PC-9 (cell line): ENCODE measurements at places on chromosomes 5 and 9.

GRCh38 chr5:166441-167372 is 24.6 kb upstream of the LRRC14B start:
- DNase-seq: no peak

DNA sequence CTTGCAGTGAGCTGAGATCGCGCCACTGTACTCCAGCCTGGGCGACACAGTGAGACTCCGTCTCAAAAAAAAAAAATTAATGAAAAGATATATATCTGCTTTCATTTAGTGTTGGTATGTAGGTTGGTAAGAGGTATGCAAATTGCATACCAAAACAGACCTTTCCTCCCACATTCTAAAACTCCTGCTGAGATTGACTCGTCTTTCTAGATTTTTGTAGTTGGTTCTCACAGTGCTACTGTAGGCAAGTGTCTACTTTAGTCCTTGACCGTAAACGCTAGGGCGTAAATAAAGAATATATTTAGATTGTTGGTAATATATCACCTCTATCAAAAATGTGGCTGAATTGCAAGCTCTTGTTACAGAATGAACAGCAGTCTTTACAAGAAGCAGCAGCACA is 445.9 kb downstream of the CHSY3 start:
- no peak for DNase-seq

DNA sequence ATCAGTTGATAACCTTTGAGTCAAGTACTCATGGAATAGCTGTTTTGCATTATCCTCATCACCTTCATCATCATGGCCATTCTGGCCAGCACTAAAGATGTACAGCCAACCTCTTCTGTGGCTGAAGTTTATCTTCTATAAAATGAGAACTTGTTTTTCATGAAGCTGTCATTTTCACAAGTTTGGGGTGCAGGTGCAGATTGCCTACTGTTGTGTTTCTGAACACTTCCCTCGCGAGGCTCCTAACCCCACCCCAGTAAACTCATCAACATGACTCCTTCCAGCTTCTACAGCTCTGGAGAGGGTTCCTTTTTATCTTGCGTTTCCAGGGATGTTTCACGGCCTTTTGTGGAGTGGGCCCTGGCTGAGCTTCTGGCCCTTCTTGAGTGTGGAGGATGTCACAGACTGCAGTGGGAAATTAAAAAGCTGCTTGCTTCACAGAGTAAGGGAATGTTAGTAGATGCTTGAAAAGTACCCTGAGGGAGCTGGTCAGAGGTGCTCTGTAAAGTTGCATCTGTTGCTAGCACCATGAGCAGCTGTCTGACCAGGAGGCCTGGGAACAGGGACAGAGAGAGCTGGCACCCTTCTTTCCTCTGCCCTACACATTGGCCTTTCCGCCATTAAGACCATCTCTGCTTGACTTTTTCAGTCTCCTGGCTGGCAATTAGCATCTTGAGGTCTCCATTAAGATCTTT is 24.9 kb downstream of the SYK start:
- DNase-seq: no peak

GRCh38 chr5:119340597-119341218 is 15.1 kb upstream of the TNFAIP8 start:
- no peak for DNase-seq

GRCh38 chr5:77518304-77518703 is 26.2 kb upstream of the WDR41 start:
- no peak for DNase-seq

GRCh38 chr9:35161713-35162604 is at the start of gene UNC13B:
Gene UNC13B, plus strand, starts transcription at chr9:35162009. Its CDS starts 275 bp downstream, at chr9:35162284.
- peak; percentile 17 for DNase-seq
